ENCODE measurements at places on chromosomes 1 and 21.

DNA sequence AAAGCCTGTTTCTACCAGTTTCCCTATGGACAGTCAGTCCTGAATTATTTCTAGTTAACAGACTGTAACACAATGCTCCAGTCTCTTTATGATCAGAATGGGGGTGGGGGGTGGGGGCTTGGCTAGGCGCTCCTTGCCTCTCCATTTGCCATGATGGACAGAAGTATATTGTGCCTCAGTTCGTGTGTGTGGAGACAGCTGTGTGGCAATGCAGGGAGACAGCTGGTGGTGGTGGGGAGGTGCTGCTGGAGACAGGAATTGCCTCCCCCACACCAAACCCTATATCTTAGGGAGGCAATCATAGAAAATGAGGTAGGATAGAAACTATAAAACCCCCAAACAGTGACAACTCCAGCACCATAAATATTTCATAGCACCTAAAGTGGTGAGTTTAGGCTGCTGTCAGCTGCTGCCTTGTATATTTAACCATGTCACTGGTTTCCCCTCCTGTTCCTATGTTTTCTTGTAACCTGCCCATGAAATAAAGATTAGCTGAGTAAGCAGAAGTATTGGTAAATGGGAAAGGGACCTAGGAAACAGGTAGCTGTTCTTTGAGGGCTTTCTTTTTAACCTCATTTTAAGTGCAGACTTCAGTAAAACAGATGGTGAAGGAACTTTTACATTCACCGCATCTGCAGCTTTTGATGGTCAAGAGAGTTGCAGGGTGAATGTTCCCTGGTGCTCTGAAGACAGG is 3.4 kb downstream of the PLXNA2 start:
- DNase-seq = no peak

DNA sequence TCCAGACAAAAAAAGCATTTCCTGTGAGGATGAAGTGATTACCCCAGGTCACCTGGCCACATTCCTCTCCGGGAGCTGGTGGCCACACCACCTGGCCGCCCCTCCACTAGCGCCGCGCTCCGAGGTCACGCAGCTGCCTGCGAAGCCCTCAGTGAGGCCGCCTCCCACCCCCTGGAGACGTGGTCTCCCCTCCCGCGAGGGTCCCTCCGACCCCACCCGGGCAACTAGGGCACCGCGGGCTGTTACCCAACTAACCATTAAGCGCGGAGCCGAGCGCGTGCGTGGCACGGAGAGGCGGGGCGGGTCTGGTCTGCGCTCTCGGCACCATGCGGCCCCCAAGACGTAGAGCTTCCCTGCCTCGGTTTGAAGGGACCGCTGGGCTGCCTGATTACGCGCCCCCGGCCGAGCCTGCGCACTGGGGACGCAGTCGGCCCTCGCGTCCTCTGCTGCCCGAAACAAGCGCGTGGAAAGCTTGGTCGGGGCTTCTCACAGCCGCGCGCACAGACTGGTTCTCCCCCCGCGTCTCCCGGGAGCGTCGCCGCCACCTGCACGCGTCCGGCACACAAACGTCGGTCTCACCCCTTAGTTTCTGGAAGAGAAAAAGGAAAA is 106.5 kb downstream of the SLC16A1 start:
- DNase-seq = peak; percentile 62

GRCh38 chr1:145730900-145731299 is 11.6 kb downstream of the CD160 start:
- DNase-seq = no peak

DNA sequence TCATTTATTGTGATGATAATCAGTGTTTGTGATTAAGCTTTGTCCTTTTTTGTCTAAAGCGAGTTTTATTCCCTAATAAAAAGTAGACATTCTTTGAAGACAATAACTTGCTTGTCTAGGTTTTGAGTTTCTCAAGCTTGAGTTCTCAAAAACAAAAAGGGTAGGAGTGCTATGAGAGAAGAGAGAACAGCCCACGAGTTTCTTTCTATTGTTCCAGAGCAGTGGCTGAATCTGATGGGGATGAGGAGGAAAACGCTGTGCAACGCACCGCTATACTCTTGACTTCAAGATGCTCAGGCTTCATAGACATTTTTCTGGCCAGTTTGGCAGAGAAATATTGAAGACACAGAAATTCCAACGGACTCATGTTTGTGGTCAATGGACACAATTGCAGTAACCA is 669.8 kb upstream of the B3GALT2 start:
- no peak for DNase-seq

DNA sequence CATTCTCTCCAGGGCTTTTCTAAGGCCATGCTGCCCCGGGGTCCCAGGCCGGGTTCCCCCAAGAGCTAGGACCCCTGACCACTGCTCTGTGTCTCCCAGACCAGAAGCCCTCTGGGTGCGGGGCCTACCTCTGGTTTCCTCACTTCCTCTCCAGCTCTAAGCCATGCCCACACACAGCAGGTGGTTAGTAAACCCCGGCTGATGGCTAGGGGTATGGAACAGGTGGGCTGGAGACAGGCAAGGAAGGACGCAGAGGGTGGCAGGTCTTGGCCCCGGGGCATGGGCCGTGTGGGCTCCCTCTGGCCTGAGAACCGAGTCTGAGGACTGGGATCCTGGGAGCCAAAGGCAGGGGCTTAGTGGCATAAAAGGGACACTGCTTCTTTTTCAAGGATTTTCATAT is 15.9 kb upstream of the PLCH2 start:
- DNase-seq = no peak

GRCh38 chr1:45187725-45188124 is 18.7 kb downstream of the ZSWIM5 start:
- DNase-seq = no peak

DNA sequence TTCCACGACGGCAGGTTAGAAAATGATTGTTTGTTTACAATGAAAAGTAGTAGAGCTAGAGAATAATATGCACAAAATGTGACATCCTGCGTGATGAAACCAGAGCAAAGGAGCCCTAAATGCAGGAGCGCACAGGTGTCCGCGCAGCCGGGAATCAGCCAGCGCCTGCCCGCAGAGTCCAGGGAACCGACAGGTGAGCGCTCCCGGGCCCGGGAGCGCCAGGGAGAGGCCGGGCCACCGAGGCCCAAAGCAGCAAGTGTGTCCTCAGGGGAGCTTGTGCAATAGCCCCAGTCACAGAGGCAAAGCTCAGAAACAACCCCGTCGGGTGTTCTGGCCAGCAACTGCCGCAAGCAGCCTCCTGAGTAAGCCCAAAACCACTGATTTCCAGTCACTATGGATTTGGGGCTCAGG is 789 bp upstream of the GALE start:
- no peak for DNase-seq

DNA sequence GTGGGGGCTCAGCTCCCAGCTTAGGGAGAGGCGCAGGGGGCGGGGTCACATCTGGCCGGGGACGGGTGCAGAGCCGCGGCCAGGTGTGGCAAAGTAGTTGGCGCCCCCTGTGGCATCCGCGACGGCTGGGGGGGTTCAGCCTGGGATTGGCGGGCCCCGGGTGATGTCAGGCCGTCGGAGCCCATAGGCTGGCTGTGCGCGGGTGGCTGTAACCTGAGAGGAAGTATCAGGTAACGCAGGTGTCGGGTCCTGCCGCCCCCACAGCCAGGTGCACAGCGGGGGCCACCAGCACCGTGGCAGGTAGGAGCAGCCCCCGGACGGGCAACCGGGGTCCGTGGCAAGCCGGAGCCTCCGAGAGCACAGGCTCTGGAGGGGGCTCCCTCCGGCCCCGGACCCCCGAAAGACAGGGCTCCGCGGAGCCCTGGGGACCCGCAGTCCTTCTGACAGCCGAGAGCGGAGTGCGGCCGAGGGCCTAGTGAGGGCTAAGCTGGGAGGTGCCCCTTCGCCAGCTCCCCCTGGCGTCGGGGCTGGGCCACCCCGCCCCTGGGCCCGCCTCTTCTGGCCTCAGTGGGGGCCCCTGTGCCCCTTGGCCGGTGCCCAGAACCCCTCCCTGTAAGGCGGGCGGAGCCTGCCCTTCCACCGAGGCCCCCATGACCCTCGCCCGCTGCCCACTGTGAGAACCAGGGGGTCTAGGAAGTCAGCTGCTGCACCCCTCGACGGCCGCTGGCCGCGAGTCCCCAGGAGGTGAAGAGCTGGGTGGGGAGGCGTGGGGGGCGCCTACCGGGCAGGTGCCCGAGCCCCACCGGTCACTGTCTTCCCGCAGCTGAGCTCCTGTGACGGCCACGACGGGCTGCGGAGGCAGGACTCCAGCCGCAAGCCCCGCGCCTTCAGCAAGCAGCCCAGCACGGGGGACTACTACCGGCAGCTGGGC is 17.9 kb downstream of the TNFRSF25 start:
- no peak for DNase-seq

DNA sequence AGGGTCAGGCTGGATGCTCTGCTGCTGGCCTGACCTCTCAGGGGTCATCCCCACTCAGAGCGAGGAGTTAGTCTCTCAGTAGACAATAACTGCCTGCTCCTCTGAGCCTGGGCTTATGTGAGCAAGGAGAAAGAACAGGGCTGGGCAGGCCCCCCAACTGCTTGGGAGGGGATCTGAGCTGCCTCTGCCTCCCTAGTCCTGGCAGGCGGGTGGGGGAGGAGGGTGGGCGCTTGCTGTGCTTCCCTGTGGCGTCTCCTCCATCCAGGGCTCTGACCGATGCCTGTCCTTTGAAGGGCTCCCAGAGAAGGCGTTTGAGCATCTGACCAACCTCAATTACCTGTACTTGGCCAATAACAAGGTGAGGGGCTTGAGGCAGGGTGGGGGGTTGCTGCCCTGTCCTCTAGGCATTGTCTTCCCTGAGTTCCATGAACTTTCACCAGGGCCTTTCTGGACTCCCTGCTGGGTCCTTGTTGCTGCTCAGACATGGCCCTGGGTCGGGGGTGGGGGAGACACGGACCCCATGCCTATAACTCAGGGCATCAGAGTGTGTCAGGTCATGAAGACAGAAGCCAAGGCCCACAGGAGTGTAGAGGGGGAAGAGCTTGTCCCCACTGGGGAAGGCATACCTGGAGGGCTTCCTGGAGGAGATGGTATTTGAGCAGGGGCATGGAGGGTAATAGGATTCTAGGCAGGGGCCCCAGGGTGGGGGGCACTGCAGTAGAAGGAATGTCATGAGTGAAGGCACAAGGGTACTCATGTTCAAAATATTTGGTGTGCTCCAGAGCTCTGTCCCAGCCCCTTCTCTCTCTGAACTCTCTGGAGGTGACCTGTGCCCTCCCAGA is 12.5 kb downstream of the PODN start:
- no peak for DNase-seq

DNA sequence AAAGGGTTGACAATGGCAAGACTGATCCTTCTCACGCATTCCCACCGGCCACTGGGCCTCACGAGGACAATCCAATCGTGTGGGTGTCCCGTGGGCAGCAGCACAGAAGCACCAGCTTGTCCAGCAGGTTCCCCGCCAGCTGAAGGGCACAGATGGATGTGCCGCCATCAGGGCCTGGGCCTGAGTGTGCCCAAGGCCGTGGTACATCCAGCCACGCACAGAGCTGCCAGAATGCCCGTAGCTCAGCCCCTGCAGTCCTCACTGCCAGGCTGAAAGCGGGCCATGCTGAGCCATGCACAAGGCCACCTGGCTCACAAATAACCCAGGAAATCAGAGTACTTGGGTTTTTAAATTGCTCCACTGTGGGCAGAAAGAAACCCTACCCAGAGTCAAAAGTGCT is 7.0 kb downstream of the NPHP4 start:
- DNase-seq = no peak

GRCh38 chr1:213858581-213858980 is 129.2 kb upstream of the PROX1 start:
- no peak for DNase-seq

DNA sequence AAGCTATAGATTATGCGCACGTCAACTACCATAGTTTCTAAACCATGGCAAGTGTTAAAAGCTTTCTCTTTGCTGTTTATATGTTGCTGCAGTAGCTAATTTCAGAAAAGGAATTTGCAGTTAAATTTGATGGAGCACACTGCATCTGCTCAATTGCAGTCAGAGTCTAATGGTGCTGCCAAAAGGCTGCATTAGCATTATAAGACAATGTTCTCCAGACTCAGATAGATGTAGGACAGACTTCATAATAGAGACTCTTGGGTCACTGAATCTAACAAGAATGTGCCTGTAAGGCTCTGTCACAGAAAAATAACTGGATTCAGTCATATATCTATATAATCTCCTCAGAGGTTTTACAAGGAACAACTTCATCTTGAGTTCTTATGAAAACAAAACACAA is 198.3 kb downstream of the OLFM3 start:
- DNase-seq = no peak

DNA sequence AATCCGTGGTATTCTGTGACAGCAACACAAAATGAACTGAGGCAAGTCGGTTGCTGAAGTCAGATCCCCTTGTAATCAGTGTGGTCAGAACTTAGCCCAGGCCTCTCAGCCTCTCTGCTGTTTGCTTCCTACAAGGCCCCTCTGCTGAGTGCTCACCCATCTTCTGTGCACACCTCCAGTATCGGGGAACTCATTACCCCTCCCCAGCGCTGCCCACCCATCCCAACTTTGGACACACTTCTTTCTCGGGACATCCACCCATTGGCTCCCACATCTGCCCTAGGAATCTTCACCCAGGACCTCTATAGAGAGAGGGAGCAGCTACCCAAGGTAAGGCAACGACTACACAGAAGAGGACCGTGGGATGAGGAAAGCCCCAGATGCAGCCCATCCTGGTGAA is 217.5 kb downstream of the MATN1 start:
- no peak for DNase-seq

GRCh38 chr1:22731924-22732720 is 21.5 kb downstream of the EPHB2 start:
- DNase-seq = no peak

DNA sequence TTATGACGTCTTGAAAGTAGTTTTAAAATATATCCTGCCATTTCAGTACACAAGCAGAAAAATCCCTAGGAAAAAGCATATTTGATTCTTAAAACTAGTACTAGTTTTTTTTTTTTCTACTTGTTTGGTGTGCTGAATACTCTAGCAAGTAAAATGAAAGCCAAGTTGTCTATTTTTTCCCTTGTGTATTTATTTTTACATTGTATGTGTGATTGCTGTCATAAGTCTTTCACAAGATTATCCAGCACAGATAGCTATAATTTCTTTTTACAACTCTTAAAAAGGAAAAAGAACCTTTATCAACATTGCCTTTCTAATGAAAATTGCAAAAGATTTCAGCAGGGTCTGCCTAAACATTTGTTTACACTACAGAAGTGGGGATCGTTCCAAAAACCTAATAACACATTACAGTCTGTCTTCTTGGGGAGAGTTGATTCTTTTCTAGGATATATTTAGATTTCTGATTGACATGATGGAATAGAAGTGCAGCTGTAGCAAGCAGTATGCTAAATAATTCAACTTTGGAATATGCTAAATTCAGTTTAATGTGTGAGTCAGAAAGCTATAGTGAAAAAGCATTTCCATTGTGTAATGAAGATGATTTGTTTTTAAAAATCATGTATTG is 2.5 kb downstream of the DR1 start:
- DNase-seq = no peak

GRCh38 chr1:234143681-234144080 is 229.6 kb upstream of the COA6 start:
- DNase-seq = no peak
